ENCODE measurements at places on chromosomes 11 and 22.

DNA sequence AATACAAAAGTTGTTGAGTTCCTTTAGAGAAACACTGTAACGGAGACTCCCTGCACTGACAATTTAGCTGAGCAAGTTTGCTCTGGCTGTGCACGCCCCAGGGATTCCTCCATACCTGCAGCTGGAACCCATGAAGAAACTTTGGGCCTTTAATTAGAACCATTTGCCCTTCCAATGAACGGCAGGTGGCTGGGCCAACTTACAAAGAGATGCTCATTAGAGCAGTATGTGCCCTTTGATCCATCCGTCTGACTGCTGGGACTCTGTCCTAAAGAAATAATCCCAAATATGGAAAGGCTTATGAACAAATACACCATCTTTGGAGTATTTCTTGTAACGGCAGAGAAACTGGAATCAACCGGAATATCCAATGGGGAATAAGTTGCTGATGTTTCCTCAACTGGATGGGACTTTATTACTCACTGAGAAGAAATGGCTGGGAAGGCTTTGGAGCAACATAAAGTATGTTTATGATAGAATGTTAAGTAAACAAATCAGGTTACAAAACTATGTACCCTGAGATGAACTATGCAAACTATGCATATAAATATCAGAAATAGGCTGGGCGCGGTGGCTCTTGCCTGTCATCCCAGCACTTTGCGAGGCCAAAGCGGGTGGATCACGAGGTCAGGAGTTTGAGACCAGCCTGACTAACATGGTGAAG lies 24.4 kb upstream of the FBLN1 start:
- peaks cover 18% of the 10 kb centered on the region for H3K4me1 ChIP-seq
- H3K4me3 ChIP-seq, result no peak overlapping the region
- DNase-seq, result no peak
- H3K27ac ChIP-seq, result peak overlapping the region; percentile 29
- no peaks in the 10 kb centered on the region for H3K36me3 ChIP-seq
- H3K27me3 ChIP-seq, result no peaks in the 10 kb centered on the region

- H3K36me3 ChIP-seq, result no peaks in the 10 kb centered on the region
- no peak overlapping the region for H3K4me3 ChIP-seq
- no peak overlapping the region for H3K27ac ChIP-seq
Observed at GRCh38 chr11:126076641-126077040, 14.0 kb upstream of the CDON start.

GRCh38 chr11:1271002-1271401 lies 38.4 kb downstream of the TOLLIP start:
- H3K36me3 ChIP-seq, result peaks cover 10% of the 10 kb centered on the region
- H3K27ac ChIP-seq, result no peak overlapping the region
- no peaks in the 10 kb centered on the region for H3K27me3 ChIP-seq
- DNase-seq, result no peak
- no peak overlapping the region for H3K4me3 ChIP-seq

GRCh38 chr11:124535552-124536232 lies 7.8 kb downstream of the OR8B12 start:
- DNase-seq, result no peak
- no peak overlapping the region for H3K4me3 ChIP-seq
- no peaks in the 10 kb centered on the region for H3K27me3 ChIP-seq
- no peak overlapping the region for H3K27ac ChIP-seq
- H3K4me1 ChIP-seq, result no peaks in the 10 kb centered on the region

GRCh38 chr11:58926251-58926650 lies 13.0 kb upstream of the GLYATL1 start:
- peaks cover 13% of the 10 kb centered on the region for H3K27me3 ChIP-seq
- peaks cover 8% of the 10 kb centered on the region for H3K4me1 ChIP-seq
- H3K27ac ChIP-seq, result no peak overlapping the region
- DNase-seq, result no peak
- H3K4me3 ChIP-seq, result no peak overlapping the region
- no peaks in the 10 kb centered on the region for H3K36me3 ChIP-seq

All from esophagus squamous epithelium (tissue), 5 donors.